ENCODE measurements at places on chromosomes 13 and 19. TPM values are rescaled to one million over a fixed set of nuclear protein-coding genes. Genes with fewer than 3 reads are reported as not detected.

PDS5B gene
- polyA plus RNA-seq: 16.7 TPM

IGFL2 gene
- polyA plus RNA-seq: not detected

ADGRE3 gene
- polyA plus RNA-seq: not detected

CTXN1 gene
- 2.2 TPM for polyA plus RNA-seq

ZNF492 gene
- 0.14 TPM for polyA plus RNA-seq

ZNF835 gene
- not detected for polyA plus RNA-seq

GPR18 gene
- polyA plus RNA-seq: not detected

DGKH gene
- 3.3 TPM for polyA plus RNA-seq

CACNG6 gene
- 0.17 TPM for polyA plus RNA-seq

VMAC gene
- polyA plus RNA-seq: 2.6 TPM

CHST8 gene
- not detected for polyA plus RNA-seq

BCAM gene
- 9.7 TPM for polyA plus RNA-seq

PLIN4 gene
- 0.07 TPM for polyA plus RNA-seq

DAPK3 gene
- polyA plus RNA-seq: 149 TPM

Data from AG04450 (cell line).